ENCODE measurements at places on chromosomes 2 and 18.

DNA sequence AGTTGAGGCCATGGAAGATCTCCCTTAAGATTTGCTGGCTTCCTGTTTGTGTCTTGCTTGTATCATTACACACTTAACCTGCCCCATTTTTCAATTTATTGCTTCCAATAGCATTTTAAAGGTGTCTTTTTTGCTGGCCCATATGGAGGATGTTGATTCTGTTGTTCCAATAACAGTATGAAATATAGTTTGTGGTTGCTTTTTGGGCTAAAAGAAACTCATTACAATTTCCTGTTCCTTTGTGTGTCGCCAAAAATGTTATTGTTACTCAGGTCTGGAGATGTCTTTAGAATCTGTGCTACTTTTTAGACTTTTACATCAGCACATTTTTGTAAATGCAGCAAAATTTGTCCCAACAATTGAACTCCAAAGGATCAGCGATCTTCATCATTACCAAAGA, 234.0 kb upstream of the ITGA4 start:
- no peak for DNase-seq

DNA sequence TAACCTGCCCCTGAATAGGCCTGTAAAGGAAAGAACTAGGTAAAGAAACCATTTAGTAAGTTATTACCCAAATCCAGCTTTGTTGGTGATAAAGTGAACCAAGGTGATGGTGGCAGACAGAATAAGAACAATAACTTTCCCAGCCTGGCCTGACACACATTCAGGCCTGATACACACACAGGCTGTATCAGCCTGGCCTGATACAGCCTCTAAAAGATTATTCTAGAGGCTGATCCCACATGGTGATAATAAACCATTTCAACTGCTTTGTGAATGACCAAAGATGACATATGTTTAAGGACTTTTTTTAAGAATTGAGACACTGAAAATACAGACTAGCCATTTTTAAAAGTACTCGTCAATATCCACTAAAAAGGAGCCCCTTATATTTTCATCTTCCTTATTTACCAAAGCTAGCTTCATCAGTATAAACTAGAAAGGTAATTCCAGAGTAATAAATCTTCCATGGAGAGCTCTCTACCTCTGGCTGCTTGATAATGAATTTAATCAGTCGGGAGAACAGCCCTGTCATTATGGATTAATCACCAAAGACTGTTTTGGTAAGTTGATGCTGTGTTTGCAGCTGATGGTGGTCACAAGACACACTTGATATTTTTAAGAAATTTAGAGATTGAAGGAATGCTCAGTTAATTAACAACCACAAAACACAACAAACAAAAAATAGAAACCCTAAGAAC, 77.2 kb downstream of the SLC8A1 start:
- no peak for DNase-seq

DNA sequence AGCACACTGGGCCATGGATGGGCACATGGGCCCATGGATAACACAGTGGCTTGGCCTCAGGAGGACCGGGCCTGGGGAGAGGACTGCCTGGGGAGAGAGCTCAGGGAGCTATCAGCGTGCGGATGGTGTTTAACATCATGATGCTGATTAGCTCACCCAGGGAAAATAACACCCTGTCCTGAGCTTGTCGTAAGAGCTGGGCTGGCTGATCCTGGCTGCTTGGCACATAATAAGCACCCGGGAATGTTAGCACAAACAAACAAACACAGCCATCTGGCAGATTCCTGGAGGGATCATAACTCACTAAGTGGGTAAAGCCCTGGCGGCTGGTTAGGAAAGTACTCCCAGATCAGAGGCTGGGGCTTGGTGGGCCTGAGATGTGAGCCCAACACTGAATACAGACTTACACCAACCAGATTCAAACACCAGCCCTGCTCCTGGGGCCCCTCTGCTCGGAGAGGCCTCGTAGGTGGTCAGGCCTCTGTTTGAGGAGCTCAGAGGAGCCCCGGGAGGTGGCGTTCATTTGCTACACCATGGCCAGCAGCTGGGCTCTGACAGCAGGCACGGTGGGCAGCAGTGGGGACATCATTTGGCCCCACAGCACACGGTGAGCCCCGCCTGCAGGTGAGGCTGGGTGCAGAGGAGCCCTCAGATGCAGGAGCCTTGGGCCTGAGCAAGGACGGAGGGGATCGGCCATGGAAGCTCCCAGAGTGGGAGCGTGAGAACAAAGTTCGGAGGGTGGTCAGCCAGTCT, 193.4 kb upstream of the HDAC4 start:
- DNase-seq, result no peak

DNA sequence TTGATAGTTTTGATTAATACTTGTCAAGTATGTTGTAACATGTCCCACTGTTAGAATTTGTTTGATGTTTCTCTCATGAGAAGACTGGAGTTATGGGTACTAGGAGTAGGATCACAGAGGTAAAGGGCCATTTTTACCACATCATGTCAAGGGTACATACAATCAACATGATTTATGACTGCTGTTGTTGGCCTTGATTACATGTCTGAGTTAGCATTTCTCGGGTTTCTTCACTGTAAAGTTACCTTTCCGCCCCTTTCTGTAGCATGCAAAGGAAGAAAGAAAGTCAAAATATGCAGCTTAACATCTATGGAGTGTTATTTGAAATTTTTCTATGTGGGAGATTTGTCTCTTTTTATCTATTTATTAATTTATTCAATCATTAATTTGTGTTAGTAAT, 1456.4 kb downstream of the SUCLG1 start:
- DNase-seq, result peak; percentile 1

DNA sequence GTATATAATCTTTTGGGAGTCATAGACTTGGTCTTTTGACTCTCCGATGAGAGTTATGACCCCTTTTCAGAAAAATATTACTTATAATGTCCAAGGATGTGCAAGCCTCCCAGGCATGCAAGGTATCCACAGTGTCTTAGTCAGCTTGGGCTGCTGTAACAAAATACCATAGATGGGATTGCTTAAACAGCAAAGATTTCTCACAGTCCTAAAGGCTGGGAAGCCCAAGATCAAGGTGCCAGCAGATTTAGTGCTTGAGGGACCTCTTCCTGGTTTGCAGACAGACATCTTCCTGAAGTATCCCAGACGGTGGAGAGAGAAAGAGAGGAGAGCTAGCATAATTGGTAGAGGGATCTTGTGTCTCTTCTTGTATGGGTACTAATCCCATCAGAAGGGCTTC, 35.6 kb upstream of the FBXO11 start:
- DNase-seq, result no peak

DNA sequence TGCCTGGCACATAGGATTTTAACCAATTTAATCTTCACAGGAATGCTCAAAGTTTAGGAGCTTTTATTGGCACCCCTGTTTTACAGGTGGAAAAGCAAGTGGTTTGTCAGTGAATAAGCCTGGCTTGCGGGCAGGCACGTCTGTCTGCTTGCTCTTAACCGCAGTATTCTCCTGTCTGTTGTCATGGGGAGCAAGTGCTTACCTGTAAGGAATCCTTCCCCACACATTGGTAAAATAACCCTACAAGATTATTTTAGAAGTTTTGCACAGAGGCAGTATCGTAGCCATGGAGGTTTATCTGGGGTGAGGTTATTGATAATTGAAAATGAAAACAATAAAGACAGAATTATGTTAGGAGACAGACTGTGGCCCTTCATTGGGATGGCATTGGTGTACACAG, 174.9 kb downstream of the AGAP1 start:
- DNase-seq, result no peak

DNA sequence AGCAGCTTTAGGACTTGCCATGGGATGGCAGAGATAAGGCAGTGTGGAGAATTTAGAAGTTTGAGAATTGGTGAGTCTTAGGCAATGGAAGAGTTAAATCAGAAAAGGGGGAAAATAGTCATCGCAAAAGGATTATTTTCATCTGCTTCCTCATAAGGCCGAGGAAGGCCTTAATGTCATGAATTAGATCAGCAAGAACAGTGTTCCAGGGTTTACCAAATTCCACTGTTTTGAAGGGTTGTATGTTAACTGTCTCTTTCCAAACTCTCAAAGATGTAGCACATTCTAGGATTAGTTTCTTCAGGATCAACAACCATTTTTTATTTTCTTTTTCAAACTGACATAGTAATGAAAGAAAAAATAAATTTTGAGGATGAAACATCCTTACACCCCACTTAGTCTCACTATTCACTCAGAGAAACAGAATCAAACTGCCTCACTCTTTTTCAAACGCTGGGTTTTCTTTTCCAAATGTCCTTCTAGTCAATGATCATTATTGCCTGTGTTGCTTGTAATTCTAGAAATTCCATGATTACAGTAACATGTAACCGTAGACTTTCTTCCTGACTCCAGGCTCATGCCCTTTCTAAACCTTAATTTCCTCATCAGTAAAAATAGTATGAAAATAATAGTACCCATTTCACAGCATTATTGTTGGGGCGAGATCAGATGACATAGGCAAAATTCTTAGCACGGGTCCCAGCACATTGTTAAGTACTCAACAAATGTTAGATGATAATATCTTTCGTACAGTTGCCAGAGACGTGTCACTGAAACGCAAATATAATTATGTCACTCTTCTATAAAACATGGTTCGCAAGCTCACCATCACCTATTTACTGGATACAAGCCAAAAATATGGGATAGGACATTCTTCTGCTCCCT, 23.6 kb downstream of the ZEB2 start:
- no peak for DNase-seq

GRCh38 chr2:131104487-131105155, 515 bp upstream of the PLEKHB2 start:
- no peak for DNase-seq

GRCh38 chr2:213229814-213230213, 54.5 kb upstream of the SPAG16 start:
- DNase-seq, result no peak

DNA sequence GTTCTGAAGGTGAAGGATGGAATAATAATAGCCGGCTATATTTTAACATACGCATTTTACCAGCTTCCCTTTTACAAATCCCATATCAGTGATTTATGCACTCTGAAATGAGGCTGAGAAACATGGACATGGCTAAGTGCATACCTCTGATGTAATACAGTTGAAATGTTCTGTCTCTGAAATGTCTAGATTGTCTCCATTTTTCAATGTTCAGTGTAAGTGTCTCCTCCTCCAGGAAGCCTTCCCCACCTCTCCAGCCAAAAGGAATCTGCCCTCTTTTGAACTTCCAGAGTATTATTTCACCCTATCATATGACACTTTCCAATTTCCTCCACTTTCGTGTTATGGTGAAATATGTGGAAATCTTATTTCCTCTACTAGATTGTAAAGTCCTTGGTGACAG, 29.5 kb upstream of the ME2 start:
- DNase-seq, result no peak

- no peak for DNase-seq
Measured at GRCh38 chr2:106847366-106847765, 38.6 kb downstream of the ST6GAL2 start.

DNA sequence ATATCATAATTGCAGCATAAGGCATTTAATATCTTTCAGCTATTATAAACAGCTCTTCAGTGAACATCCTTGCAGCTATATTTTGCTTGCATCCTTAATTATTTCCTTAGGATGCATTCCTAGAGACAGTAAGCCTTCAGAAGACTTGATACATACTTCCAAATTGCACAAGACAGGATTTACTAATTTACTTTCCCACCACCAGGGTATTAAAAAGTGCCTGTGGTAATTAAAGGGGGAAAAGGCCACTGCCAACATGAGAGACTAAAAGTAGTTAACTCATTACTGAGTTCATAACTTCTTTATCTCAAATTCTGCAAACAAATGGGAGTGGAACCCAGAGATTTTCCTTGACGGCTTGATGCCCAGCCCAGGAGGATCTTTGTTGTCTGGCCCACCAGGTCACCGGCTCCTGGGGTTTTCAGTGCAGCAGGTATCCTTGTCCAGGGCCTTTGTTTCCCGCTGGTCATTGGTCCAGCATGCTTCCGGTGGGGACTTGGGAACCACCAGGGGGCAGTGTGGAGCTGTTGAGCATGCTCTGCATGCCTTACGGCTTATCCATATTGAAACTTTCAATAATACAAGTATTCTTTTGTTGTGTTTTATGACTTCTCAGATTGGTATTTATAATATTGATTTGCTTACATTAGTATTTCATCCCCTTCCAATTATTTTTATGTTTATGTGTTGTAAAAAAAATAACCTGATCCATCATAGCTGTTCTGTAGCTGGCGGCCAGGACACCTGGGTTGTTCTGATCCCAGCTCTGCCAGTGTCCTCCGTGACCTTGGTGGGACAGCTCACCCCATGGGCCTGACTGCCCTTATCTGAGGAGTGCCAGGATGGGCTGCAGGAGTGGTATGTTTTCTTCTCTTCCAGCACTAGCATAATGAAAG, 61.4 kb downstream of the TGOLN2 start:
- DNase-seq, result no peak

- no peak for DNase-seq
Measured at GRCh38 chr2:177359836-177360595, 32.6 kb upstream of the AGPS start.
